ENCODE measurements at places on chromosomes 4 and X. TPM values are rescaled to one million over a fixed set of nuclear protein-coding genes. Genes with fewer than 3 reads are reported as not detected.

Gene CD38
- 0.73 TPM for total RNA-seq

DNA sequence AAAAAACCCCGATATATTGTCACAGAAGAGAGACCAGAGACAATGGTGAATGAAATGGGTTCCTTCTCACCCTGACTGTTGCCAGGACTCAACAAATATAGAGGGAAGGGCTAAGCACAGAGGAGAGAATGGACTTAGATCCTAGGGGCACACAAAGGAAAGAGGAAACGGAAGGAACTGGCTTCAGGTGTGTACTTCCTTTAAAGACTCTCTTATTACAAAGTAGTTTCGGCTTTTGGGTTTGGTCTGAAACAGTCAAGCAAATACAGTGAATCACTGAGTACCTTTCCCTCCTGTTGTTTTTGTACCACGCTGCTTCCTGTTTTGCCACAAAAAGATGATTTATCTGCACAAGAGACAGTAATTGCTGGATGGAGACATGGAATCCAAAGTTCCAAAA lies 46.1 kb upstream of the S100G start:
- no peak for DNase-seq
- no peaks in the 10 kb centered on the region for H3K36me3 ChIP-seq
- H3K4me1 ChIP-seq, result peaks cover 17% of the 10 kb centered on the region
- H3K4me3 ChIP-seq, result no peak overlapping the region

DNA sequence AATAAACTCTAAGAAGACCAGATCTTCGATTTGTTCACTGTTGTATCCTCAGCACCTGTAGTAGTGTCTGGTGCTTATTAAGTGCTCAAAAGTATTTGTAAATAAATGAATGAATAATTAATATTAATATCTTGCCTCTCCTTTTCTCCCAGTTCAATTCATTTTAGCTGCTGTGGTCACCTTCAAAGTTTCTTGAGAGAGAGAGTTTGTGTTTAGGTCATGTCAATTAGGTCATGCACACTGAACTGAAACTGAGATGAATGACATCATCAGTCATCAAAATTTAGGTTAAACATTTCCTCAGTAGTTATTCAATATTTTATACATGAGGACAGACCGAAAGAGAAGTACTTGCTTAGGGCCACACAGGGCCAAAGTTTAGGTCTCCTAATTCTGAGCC lies 73.5 kb downstream of the ANXA3 start:
- no peaks in the 10 kb centered on the region for H3K4me1 ChIP-seq
- no peaks in the 10 kb centered on the region for H3K36me3 ChIP-seq
- H3K27me3 ChIP-seq, result no peaks in the 10 kb centered on the region
- no peak for DNase-seq
- H3K27ac ChIP-seq, result no peak overlapping the region

DNA sequence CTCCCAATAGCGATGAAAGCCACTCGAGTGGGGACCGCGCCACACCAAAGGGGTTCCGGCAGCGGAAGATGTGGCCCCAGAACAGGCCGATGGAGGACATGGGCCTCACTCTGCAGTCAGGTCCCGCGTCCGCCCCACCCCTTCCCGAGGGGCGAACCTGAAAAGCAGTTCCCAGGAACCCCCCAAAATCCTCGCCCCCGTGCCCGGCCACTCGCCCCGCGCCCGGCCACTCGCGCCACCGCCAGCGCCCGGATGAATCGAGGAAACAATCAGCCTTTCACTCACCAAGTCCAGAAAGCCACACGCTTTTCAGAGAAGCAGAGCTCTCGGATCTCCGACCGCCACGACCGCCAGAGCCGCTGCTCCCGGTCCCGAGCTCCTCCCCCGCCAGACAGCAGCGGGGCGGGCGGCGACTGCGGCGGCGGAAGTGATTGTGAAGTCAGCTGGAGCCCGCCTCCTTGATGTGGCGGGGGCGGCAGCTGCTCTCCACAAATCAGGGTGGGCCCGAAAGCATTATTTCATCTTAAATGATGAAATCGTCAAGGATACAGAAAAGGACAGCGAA lies at the start of gene PJA1:
Gene PJA1 (minus strand): TSS at position 367 of the 565 bp plus-strand sequence. CDS start 2,380 bp downstream, outside the sequence.
- no peaks in the 10 kb centered on the region for H3K4me1 ChIP-seq
- peak; percentile 31 for DNase-seq
- H3K4me3 ChIP-seq, result peak within 1 kb of the TSS; percentile 81
- H3K27ac ChIP-seq, result peak within 1 kb of the TSS; percentile 73
- no peaks in the 10 kb centered on the region for H3K27me3 ChIP-seq

GRCh38 chr4:70564033-70564432 lies 28.0 kb upstream of the AMBN start:
- no peaks in the 10 kb centered on the region for H3K36me3 ChIP-seq
- H3K4me1 ChIP-seq, result no peaks in the 10 kb centered on the region
- H3K4me3 ChIP-seq, result no peak overlapping the region
- no peak for DNase-seq

GRCh38 chr4:120266602-120267001 lies 200.0 kb upstream of the MAD2L1 start:
- H3K4me3 ChIP-seq, result no peak overlapping the region
- H3K4me1 ChIP-seq, result no peaks in the 10 kb centered on the region
- no peaks in the 10 kb centered on the region for H3K36me3 ChIP-seq

All from gastrocnemius medialis (tissue), 4 donors.